ENCODE measurements at places on chromosomes 12 and 14.

- DNase-seq, result no peak
Observed at GRCh38 chr12:510071-510825, 50.5 kb downstream of the B4GALNT3 start.

- no peak for DNase-seq
Observed at GRCh38 chr12:24173067-24173466, 223.6 kb upstream of the SOX5 start.

DNA sequence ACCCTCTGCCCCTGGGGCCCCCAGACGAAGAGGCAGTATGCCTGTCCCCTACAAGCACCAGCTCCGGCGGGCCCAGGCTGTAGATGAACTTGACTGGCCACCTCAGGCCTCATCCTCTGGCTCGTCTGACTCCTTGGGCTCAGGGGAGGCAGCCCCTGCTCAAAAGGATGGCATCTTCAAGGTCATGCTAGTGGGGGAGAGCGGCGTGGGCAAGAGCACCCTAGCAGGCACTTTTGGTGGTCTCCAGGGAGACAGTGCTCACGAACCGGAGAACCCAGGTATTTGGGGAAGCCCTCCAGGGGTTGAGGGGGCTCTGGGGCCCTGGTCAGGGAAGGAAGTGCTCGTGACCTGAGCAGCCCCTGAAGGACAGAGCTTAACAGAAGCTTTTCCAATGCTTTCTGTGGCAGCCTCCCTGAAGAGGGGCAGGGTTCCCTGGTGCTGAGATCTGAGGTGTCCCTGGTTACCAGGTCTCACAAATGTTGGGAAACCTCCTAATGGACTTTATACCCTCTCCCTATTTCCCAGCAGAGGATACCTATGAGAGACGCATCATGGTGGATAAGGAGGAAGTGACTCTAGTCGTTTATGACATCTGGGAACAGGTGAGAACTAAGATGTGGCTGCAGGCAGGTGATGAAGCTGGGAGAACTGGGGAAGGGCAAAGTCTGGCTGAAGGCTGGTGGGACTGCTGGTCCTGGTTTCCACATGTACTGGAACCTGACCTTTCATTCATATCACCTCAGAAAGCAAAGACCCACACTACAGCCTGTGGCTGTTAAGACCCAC lies 1.9 kb downstream of the REM2 start:
- no peak for DNase-seq

- DNase-seq, result no peak
Observed at GRCh38 chr12:113069751-113070116, 13.2 kb downstream of the DTX1 start.

- no peak for DNase-seq
Observed at GRCh38 chr12:51218607-51219161, 822 bp upstream of the POU6F1 start.

DNA sequence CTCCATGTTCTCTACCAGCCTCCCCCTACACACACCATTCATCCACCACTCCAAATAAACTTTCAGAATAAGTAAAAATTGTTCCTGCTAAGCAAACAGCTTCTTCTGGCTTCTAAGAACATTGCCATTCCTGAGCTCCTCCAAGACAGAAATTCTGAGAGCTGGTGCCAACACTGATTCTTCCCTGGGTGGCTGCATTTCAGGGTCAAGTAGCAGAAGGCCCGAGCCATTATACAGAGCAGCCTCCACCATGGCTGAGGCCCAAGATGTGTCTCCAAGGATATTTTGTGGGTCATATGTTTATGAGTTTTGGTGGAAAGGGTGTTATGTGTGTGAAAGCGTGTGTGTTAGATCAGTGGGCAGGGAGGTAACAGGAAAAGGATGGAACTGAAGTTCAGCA lies 3.5 kb upstream of the RND1 start:
- DNase-seq, result no peak

GRCh38 chr12:89064780-89065179 lies 287.5 kb downstream of the DUSP6 start:
- no peak for DNase-seq

DNA sequence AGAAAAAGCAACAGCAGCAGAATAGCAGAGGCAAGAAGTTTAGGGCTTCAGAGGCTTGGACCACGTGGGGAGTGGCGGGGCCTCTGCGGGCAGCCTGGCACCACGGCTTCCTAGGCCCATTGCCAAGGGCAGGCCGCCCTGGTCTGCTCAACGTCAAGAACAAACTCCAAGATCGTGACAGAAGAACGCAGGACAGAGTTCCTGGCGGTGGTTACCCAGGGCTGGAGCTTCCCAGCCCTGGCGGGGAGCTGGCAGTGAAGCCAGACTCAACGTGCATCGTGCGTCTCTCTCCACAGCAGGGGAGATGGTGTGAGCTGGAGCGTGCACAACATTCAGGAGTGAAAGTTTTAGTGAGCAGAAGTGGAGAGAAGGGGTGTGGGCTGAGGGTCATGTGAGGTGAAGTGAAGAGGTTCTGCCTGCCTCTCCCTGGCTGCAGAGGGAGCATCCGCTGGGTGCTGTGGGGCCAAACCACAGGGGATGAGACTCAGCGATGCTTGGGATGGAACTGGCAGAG lies 13.9 kb upstream of the CACNA2D4 start:
- no peak for DNase-seq

DNA sequence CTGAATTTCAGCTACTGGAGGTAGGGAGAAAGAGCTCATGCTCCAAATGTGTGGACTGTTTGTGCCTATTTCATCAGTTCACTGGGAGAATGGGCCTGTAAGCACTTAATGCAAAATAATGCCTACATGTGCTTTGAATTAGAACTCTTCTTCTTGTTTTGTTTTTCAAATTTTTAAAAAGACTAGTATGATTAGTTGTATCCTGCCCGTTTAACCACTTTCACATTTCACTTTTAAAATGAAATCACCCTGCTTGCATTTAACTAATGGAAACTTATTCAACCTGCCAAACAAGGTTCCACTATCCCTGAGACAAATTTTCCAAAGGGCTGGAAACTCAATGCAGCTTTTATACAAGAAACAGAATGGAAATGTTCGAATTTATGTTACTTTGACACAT lies 79.7 kb downstream of the SAMD4A start:
- DNase-seq, result no peak

GRCh38 chr14:100862277-100862676 lies 36.4 kb downstream of the MEG3 start:
- no peak for DNase-seq

DNA sequence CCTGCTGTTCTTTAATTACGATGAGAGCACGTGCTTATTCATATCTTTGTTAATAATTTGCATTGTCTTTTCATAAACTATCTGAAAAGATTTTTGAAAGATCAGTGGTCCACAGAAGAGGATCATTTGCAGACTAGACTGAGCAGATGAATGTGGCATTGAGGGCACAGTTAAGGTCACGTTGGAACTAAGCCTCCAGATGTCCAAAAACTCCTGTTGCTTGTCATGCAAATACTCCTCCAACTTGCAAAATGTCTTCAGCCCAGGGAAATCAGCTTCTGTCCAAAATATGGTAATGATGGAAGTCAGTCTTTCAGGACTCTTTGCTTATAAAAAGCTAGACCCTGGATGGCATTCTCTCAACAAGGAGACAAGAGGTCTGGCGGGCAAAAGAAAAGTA lies 201.6 kb upstream of the TMEM260 start:
- DNase-seq, result no peak

DNA sequence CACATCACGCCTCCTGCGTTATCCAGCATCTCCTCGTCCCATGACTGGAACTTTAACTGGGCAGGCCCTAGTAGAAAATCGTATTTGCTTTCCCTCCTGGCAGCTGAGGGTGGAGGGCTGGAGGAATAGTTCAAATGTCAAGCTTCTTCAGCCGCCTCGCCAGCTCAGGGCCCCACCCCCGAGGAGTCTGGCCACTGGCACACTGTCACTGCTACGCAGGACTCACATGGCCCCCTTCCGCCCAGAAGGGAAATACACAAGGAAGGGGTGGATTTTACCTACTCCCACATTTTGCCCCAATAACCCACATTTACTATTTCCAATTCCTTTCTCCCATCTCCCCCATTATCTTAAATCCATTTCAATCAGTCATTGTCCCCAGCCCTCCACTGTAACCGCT lies 8.6 kb downstream of the SLC6A13 start:
- no peak for DNase-seq

All from activated CD8-positive, alpha-beta memory T cell treated with anti-CD3 and anti-CD28 coated beads, Interleukin-2, amount 10 ng/mL, durations not matched to agents 7 days and 5 days (primary cell).